CD4-positive, alpha-beta T cell treated with Interleukin-6 at 100 ng/mL for 8 hours (primary cell): ENCODE measurements at places on chromosomes 1 and 21.

DNA sequence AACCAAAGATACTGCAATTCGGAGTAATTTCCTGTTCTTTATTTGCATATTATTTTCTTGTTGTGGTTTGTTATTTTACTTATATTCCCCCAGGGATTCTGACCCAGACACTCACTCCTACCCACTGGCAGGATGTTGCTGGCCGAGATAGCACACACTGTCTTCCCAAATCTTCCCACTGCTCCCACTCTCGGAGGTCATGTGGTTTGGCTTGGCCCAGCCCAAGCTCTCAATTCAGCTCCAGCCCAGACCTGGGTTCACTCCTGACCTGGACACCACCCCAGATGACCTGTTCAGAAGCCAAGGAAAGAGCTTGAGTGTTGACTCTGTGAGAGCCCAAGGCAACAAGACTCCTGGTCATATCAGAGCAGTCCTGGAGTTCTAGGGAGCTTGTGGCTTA is 1.2 kb upstream of the FAM43B start:
- no peak for DNase-seq

DNA sequence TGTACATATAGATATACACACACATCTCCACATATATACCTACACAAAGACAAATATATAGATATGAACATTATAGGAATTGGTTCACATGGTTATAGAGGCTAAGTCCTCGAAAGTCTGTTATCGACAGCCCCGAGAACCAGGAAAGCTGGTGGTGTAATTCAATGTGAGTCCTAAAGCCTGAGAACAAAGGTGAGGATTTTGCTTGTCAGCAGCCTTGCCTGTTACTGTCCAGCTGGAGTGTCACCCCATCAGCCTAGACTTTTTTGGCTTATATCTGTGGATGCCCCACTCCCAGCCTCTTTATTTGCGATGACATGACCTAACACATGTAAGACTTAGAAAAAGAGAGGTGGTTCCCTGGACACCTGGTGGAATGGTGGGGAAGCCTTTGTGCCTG is 97.0 kb downstream of the GIPC2 start:
- DNase-seq: no peak

GRCh38 chr21:28754127-28754611 is 238.5 kb downstream of the LTN1 start:
- DNase-seq: no peak

DNA sequence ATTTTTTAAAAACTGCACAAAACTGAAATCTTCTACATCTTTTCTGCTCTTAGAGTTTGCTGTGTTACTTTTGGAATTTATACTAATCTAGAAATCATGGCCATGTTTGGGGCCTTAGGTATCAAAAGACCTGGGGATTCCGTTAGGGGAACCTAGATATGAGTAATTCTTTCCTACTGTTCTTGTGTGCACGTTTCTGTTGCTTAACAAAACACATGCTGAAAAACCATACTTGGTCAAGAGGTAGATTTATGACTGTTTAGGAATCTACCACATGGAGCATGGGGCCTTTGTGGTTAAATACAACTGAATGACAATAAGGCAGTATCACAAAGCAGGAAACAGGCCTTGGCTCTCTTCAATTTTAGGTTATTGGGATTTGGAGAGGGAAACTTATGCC is 291.9 kb upstream of the USP25 start:
- DNase-seq: no peak

- DNase-seq: no peak
These were observed 231.9 kb upstream of the JUN start for GRCh38 chr1:59015708-59016107.

DNA sequence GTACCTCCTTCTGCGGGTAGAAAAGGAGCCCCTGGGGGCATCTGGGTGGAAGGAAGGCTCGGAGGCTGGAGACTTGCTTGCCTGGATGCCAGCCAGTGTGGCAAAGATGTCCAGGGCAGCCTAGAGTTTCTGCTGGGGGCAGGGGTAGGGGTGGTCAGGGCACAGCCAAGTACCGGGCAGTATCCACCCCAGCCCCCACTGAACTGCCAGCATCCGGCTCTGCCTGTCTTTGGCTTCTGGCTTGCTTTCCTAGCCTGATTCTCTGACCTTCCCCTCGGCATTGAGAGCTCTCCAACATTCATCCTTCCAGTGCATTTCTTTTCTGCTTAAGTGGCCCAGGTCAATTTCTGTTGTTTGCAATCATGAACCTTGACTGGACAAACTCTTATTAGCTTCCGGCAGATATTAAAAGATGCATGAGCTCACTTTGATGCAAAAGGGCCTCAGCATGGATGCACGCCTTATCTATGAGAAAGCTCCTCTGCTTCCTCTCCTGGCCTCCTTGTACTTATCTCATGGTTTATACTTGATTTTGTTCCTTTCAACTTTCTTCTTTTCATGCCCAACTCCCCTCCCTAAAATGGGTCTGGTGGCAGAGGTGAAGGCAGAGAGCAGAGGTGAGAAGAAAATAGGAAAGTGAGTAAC is 116.9 kb downstream of the HLCS start:
- no peak for DNase-seq

- no peak for DNase-seq
These were observed 88.7 kb downstream of the PLPP3 start for GRCh38 chr1:56490619-56491018.

DNA sequence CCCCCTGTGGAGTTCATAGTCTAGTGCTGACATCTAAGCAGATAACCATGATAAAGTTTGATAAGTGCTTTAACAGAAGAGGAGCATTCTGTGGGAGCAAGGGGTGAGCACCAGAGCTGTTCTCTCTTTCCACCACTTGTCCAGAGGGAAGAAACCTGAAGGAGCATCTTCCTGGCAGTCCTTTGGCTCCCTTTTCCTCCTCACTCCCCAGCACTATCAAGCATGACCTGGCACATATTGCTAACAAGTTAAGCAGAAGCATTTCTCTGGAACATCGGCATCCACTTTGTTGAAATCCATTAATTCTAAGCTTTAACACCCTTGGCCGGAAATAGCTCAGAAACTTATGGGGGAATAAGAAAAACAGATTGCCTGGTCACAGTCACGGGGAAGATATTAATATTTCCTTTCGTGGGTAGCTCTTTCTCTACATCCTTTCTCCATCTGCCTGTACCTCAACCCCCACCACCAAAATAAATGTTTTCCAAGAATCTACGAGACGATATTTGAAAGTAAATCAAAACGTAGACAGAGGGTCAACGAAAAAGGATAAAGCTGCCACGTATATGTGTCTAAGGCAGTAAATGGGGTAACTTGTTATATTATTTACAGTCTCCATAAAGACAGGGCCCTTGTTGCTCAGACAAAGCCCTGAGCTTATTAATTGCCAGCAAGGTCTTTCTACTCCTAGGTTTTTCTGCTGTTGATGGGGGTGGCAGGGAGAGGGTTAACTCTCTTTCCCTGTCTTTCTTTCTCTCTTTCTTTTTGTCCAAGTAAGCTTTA is 351.4 kb downstream of the NUF2 start:
- no peak for DNase-seq

DNA sequence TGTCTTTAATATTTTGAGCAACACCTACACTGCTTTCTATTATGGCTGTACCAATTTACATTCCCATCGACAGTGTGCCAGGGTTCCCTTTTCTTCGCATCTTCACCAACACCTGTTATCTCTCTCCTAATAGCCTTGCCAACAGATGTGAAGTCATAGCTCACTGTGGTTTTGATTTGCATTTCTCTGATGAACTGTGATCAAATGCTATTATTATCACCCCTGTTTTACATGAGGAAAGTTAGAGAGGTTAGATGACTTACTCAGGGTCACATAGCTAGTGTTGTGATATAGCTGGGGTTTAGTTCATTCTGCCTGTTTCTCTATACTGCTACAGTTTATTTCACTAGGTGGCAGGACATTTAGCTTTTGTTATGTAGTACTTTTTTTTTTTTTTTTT is 204.1 kb downstream of the FMN2 start:
- DNase-seq: no peak

DNA sequence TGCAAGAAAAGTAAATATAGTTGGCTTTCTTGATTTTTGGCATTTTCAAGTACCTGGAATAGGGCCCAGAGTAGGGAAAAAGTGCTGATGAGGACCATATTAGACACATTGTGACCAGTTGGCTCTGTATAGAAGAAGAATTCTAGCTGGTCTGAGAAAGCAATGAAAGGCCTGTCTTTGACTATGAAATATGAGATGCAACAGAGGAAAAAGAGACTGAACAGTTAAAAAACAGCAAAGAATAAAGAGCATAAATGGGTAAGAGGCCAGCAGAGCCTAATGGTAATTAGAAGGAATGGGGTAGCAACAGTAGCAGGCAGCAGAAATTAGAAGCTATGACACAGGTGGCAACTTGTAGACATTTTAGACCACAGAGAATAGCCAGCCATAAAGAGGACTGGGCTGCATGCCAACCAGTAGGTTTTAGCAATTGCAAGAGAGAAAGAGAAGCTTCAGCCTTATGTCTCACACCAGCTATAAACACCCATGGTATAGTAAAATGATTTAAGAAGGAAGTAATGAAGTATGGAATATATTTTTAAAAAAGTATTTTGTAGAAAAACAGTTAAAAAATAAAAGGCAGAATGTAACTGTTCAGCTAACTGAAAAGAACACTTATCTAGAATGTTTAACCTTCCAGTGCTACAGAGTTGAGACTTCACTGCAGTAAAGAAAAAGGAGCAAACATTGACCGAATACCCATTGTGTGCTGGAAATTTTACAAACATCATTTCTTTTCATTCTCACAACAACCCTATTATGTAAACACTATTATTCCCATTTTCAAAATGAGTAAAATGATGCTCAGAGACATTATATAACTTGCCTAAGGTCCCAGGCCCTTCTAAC is 114.1 kb downstream of the LHX4 start:
- no peak for DNase-seq

DNA sequence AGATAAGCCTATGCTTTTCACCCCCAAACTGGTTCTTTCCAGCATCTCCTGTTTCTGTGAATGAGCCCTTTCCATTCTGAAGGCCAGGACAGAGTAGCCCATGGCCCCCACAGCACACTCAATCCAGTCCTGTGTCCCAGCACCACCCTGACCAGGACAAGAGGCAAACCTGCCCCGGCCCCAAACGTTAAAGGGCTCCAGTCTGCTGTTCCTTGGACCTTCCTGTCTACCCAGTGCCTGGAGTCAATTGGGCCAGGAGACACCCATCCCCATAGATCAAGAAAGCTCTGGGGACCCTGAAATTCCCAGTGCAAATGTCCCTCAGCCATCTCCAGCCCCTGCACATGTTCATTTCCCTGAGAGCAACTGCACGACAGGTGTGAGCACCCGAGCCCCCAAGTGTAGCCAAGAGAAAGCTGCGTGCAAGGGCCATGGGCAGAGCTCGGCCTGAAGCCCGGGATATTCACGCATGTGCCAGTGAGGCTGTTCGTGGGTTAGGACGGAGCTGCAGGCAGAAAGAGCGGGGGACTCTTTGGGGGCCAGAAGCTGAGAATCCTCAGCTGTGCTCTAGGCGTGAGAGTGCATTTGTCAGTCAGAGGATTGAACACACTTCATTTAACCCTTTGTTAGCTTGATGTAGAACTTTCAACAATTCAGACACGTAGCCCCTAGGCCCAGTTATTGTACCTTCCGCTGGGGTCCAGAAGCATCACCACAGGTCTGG is 4.2 kb upstream of the RIPK4 start:
- no peak for DNase-seq

- no peak for DNase-seq
These were observed 187.8 kb downstream of the NR5A2 start for GRCh38 chr1:200215350-200215749.
